Stimulated activated CD4-positive, alpha-beta T cell treated with anti-CD3 and anti-CD28 coated beads, Interleukin-15, amount 100 ng/mL, for 48 hours (primary cell): ENCODE measurements at places on chromosomes 6 and 20.

GRCh38 chr6:116450769-116451740, 10.1 kb upstream of the CALHM6 start:
- DNase-seq, result no peak

- no peak for DNase-seq
Measured at GRCh38 chr20:62321521-62321948, 18.7 kb downstream of the ADRM1 start.

DNA sequence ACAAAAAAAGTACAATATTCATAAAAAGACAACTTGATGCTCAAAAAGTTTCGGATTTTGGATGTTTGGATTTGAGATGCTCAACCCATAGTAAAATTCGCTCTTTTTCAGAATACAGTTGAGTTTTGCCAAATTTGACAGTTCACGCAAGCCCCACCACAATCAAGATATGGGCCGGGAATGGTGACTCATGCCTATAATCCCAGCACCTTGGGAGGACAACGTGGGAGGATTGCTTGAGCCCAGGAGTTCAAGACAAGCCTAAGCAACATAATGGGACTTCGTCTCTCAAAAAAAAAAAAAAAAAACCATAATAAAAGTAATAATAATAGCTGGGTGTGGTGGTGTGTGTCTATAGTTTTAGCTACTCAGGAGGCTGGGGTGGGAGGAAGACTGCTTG, 51.3 kb downstream of the PHF20 start:
- DNase-seq, result no peak

GRCh38 chr6:45003961-45004360, 324.2 kb upstream of the RUNX2 start:
- no peak for DNase-seq
